ENCODE measurements at places on chromosomes 6 and 20.

GRCh38 chr6:71886184-71887005 is at the start of gene RIMS1:
TSS of gene RIMS1 (plus strand) at chr6:71886550. CDS start at chr6:71887024, 474 bp downstream.
- peak; percentile 12 for DNase-seq

- DNase-seq: peak; percentile 3
These were observed 28.8 kb downstream of the RWDD2A start for GRCh38 chr6:83221889-83222479.

GRCh38 chr6:14431385-14432330 is 314.1 kb downstream of the CD83 start:
- peak; percentile 32 for DNase-seq

- DNase-seq: peak; percentile 87
These were observed 960 bp downstream of the ATP9A start for GRCh38 chr20:51766994-51767866.

GRCh38 chr6:19538096-19538495 is 299.1 kb upstream of the ID4 start:
- no peak for DNase-seq

DNA sequence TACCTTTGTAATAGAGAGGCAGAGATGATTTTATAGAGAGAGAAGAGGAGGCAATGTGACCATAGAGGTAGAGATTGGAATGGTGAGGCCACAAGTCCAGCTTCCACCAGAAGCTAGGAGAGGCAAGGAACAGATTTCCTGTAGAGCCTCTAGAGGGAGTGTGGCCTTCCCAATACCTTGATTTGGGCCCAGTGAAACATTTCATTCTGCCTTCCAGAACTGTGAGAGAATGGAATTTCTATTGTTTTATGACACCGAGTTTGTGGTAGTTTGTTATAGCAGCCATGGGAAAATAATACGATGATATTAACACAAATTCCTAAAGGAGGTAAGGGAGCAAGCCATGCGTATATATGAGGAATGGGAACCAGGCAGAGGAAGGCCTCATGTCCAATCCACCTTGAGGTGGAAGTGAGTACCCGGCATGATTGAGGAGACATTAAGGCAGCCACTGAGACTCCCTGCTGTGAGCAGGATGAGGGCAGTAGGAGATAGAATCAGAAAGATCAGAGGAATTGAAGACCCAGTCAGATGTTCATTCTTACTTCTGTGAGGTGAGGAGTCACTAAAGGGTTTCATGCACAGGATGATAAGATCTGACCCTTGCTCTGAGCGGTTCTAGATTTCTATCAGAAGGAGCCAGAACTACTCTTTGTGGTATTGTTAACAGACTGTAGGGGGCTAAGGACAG is 636.3 kb upstream of the IMPG1 start:
- DNase-seq: no peak

All from NCI-H1092 treated with DMSO at 0.1 percent for 48 hours (cell line).